ENCODE measurements at places on chromosomes 2 and 18. TPM values are rescaled to one million over a fixed set of nuclear protein-coding genes. Genes with fewer than 3 reads are reported as not detected.

GRCh38 chr18:74682991-74683297 lies 85.3 kb downstream of the ZNF407 start:
- DNase-seq = no peak

DNA sequence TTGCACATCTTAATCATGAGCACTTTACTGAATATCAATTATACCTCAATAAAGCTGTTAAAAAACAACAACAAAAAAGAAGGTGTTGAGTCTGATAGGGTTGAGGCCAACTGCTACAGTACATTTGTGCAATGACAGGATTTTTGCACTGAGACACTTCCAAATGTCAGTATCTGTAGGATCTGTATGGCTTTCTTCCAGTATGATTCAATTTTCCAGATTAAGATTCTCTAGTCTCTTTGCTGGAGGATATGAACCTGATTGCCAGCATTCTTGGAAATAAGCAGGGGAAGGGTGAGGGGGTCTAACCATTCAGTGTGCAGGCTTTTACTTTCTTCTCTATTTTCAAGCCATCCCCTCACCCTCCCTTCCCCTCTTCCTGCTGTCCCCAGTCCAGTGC lies 85.1 kb downstream of the SEMA4F start:
- no peak for DNase-seq

DNA sequence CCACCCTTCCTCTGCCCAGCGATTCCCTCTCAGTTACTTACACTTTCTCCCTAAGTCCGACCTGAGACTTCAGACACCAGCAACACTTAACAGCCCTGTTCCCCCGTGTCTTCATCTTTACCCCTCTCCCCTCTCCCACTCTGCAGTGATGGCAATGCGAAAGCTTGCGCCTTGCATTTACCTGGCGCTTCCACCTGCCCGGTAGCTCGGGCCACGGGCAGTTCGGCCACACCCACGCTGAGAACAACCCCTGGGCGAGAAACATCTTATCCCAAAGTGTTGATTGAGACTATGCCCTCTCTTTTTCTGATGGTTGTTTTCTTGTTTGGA lies 558 bp downstream of the DNAJC10 start:
- no peak for DNase-seq

GRCh38 chr2:233407771-233408181 lies 53.5 kb downstream of the DGKD start:
- no peak for DNase-seq

DNA sequence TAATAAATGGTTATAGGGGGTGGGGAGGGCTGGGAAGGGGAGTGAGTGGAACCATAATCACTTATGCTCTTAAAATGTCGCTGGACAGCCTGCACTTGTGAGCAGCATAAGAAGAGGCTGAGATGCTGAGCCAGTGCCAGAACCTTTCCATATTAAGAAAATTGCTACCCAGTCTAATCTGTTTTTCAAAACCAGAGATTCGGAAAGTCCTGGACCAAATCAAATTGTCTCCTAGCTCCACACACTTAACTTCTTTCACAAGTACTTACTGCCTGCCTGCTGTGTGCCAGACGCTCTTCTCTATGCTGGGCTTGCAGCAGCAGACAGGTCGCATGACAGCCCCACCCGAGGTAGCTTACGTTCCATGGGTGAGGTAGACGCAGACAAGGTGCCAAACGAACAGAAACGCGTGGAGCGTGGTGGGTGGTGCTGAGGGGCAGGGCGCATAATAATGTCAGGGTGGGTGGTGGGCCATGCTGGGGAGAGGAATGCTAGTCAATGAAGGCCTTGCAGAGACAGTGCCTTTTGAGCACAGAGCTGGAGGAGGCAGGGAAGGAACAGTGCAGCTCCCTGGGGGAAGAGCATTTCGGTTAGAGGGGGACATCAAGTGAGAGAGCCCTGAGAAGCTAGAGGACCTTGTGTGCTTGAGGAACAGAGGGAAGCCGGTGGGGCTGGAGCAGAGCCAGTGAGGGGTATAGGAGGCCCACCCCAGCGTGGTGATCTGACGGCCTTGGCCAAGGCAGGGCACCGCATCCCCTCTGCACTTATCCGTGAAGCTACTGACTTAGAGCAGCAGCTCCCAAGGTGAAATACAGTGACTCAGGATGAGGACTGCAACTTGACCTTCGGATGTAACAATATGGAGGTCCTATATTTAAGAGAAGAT lies 123.5 kb upstream of the DAPL1 start:
- no peak for DNase-seq

DNA sequence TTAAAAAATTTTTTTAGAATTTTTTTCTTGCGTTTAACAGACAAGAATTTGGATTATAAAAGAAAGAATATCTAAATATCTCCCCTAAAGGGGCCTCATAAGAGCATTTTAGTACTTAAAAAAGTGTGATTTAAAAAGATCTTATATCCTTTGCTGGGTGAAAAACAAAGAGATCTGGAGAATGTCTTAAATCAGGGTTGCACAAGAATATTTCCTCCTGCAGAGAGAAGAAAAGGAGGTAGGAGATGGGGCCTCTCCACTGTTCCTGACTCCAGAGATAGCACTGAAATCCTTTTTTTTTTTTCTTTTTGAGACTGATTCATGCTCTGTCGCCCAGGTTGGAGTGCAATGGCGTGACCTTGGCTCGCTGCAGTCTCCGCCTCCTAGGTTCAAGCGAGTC lies 68.5 kb upstream of the OSR1 start:
- DNase-seq = no peak

DNA sequence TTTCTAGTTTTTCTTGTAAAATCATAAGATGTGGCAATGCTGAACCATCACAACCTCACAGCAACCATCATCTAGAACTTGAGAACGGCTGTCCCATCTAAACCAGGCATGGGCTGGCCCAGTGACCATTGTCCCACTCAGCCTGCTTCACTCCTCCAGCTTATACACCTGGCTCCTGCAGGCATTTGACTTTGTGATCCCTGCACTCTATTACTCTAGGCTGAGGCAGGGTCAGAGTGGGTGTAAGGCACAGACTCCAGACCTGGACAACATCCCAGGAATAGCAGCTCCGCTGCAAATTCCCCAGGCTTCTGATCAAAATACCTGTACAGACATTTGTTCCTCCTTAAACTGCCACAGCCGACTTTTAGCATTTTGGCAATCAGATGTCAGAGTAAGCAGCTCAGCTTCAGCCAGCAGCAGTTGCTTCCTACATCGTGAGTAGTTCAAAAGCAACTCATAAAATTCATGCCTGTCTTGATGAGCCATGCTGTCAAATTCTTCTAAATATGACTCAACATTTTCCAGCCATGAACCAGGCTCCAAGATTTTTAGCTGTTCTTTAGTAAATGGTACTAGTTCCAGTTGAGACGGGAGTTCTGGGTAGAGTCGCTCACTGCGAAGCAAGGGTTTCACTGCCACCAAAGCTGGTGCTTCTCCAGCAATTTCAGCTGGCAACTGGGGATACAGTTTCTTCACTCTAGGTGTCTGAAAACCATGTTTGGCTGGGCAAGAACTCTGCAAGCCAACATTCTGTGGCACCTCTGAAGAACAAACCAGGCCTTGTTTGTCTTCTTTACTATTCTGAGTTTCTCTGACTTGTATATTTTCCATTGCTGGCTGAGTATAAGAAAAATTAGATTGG lies 12.8 kb downstream of the EPG5 start:
- DNase-seq = no peak

- DNase-seq = no peak
These were observed 48.9 kb downstream of the EFR3B start for GRCh38 chr2:25090801-25091200.

GRCh38 chr2:217086038-217086522 lies 226.2 kb upstream of the TNP1 start:
- peak; percentile 63 for DNase-seq

DNA sequence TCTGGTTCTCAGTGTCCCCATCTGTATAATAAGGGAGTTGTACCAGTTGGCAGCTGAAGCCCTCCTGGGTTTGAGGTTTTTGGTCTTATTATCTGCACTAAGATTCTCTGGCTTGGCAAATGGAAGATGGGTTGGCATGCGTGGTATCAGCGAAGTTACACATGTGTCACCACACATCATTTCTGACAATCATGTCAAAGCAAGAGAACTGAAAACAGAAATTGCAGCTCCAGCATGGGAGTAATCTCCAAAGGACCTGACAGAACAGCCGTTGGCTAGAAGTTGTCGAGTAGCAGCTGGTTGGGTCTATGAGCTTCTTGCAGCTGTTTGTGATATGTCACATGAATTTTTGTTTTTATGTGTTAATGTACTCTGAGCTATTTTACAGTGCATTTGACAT lies 317.4 kb downstream of the SLC4A3 start:
- DNase-seq = no peak

GRCh38 chr2:88563129-88563528 lies 64.1 kb downstream of the EIF2AK3 start:
- DNase-seq = no peak

- DNase-seq = peak; percentile 38
These were observed 2.1 kb upstream of the SPIRE1 start for GRCh38 chr18:12659904-12660605.

- no peak for DNase-seq
These were observed 41.6 kb downstream of the LPIN1 start for GRCh38 chr2:11787991-11788390.

GRCh38 chr2:20551945-20552328 lies 99.0 kb downstream of the HS1BP3 start:
- no peak for DNase-seq

GRCh38 chr2:169159686-169160085 lies 90.3 kb downstream of the DHRS9 start:
- no peak for DNase-seq

- DNase-seq = no peak
These were observed 187.1 kb downstream of the DYM start for GRCh38 chr18:49273241-49273880.

DNA sequence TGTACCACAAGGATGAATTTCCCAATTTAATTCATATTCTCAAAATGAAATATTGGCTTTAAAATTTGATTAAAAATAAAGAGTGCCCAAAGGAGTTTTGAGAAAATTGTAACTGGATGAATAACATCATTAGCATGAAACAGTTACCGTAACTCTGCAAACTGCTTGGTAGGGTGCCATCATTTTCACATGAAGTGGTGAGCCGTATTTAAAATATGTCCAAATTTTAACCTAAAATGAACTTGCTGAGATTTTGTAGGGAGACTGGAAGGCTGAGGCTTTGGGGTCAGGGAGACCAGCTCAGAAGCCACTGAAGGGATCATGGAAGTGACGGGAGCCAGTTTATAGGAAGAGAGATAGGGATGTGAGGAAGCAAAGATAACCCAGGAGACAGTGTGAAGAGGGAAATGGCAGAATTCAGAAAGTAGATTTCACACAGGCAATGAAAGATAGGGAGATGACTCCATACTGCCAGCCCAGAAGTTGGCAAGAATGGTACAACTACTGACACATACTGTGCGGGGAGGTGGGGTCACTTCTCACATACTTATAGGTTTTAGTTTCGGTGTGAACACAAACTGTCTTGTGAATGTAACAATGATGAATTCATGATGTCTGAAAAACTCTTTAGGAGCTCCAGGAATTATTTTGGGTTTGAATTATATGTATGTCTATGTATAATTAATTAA lies 53.8 kb downstream of the EFEMP1 start:
- DNase-seq = no peak

DNA sequence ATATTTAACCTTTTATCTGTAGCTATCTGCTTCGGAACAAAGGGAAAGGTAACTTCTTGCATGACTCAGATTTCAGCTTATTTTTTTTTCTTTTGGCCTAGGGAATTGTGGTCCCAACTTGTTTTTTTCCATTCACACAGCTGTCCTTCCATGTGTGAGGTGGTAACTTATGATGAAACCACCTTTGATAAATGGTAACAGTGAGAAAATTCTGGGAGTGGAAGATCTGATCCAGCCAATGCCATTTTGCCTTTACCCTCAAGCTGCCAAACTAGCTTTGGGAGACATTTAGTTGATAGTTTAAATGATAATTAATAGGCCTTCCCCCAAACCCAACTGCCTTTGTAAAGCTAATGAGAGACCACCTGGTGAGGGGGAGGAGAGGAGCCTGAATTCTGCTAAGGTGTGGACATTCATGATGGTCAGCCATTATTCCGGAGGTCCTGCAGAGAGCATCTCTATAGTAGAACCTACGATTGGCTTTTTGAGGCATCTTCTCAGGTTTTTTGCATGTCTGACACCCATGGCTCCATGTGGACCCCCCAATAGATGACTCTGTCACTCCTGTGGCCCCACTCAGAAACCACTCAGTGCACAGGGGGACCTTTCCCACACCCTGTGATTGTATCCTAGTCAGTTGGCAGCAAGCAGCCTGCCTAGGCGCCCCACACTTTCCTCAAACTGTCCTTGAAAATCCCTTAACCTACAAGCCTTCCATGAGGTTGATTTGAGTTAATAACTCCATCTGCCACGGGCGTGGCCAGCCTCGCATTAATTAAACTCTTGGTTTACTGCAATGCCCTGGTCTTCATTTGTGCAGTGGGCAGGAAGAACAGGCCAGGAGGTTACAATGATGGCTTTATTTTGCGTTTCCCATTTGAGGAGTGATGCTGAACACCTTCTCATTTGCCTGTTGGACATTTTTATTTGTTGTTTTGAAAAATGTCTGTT lies 263.5 kb upstream of the PXDN start:
- DNase-seq = no peak

DNA sequence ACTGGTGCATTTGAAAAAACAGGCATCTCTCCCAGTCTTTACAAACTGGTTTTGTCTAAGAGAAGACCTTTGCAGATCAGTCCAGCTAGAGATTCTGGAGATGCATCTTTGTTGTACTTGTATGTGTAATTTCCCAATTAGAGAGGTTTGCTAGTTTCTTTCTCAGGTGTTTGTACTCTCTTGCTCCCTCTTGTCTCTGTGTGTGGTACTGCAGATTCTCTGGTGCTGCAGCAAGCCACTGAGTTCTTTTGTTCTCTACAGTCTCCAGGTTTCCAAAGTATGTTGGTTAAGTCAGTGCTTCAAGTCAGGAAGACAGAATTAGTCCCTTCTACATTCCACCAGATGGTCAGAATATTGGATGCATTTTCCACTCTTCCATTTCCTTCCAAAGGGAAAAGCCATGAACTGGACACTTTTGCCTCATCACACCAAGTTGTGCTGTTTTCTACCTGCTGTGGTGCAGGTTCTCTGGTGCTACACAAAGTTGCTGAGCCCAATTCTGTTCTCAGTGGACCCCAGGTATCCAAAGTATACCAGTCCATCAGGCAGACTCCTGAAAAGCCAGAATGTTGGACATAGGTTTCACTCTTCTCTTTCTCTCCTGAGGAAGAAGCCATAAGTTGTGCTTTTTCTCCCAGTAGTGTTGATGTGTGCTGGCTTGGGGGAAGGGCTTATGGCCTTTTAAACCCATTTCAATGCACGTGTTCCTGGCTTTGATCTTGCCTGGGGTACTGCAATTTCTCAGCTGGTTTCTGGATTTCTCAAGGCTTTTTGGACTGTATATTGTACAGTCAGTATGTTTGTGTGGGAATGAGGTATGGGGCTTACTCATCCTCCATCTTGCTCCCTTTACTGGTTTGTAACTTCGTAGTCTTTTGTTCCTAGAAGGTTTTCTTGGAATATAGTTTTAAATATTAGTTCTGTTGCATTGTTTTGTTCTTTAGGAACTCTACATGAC lies 29.8 kb downstream of the EPC2 start:
- DNase-seq = peak; percentile 39

The KCNE4 gene
- total RNA-seq = not detected

The GALNT13 gene
- 0.14 TPM for total RNA-seq

The CHRNA1 gene
- not detected for total RNA-seq

The CD8A gene
- 0.31 TPM for total RNA-seq

The ALK gene
- total RNA-seq = 0.05 TPM

The SATB2 gene
- 0.21 TPM for total RNA-seq

The SPP2 gene
- total RNA-seq = not detected

The DUSP19 gene
- total RNA-seq = 1.8 TPM

The RAB6D gene
- total RNA-seq = not detected

The LOXHD1 gene
- 0.10 TPM for total RNA-seq

The ACTR2 gene
- 382 TPM for total RNA-seq

The TEKT4 gene
- total RNA-seq = not detected

The MYO1B gene
- total RNA-seq = 4.7 TPM

The TOGARAM2 gene
- total RNA-seq = 0.36 TPM

The CELF4 gene
- not detected for total RNA-seq

Measured in activated naive CD4-positive, alpha-beta T cell treated with anti-CD3 and anti-CD28 coated beads, Interleukin-2, amount 50 U/mL, for 72 hours (primary cell).